ENCODE measurements at places on chromosomes 2 and 18.

DNA sequence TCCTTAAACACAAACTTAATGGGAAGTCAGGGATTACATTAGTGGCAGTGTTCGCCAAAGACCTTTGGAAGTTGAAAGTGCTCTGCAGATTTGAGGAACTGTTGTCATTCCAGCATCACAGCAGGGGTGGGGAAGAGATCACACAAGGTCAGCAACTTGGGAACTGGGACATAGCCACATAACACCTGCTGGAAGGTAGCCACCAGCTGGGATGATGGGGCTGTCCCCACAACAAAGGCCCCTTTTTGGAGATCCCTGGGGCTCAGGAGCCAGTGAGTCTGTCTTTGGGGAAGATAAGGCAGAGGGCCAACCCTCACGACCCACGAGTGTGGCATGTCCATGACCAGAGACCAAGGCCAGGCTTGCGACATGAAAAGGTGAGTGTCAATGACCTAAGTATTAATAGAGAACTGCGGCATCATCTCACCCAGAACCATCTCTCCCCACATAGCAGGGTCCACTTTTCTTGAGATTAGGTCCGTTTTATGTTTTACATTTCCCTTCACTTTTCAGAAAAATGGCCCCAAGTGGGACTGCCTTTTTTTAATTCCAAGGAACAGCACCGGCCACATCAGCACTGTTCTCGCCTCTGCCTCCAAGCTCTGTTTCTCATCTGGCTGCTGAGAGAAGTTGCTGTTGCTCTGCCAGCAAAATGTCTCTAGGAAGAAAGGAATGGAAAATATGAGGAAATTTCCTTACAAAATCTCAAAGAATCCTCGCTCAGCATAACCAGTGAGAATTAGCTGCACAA is 106.9 kb downstream of the GFPT1 start:
- DNase-seq = no peak

DNA sequence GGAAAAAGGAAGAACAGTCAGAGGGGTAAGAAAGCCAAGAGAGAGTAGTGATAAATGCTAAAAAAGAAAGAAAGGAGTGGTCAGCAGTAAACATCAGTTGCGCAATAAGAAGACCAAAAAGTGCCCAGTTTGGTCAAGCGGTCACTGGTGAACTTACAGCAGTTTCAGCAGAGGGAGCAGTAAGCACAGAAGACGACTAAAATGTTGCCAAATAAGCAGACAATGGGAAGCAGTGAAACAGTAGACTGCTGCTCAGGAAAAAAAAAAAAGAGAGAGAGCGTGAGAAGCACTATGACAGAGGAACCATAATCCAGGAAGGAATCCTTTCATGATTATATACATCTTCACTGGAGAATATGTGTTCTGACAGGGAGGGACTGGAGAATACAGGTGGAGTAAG is 45.8 kb downstream of the DNAJC10 start:
- no peak for DNase-seq

GRCh38 chr2:63500398-63500797 is 87.9 kb downstream of the WDPCP start:
- DNase-seq = no peak

DNA sequence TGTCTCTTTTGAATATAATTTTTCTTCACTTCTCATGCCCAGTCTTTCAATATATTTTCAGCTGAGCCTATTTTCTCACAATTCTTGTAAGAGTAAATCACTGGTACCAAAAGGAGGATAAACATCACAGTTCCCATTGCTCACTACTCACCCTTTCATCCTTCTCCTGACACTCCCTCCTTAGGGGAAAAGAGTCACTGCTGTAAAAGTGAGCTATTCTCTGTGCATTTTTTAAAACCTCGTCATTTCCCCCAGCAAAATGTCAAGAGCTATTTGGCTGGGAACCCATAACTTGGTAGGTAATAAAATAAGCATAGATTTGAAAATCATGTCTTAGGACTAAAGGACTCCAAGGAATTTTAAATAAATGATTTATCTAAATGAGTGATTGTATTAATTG is 340.1 kb upstream of the GYPC start:
- peak; percentile 12 for DNase-seq

- peak; percentile 38 for DNase-seq
Observed at GRCh38 chr18:903701-904100, 970 bp upstream of the ADCYAP1 start.

- DNase-seq = no peak
Observed at GRCh38 chr18:31294199-31294747, 23.7 kb upstream of the DSG1 start.

- no peak for DNase-seq
Observed at GRCh38 chr2:225464346-225465025, 65.0 kb downstream of the NYAP2 start.

- no peak for DNase-seq
Observed at GRCh38 chr18:55592106-55592505, 4.1 kb upstream of the TCF4 start.

- no peak for DNase-seq
Observed at GRCh38 chr2:177002983-177003382, 209.6 kb upstream of the HNRNPA3 start.

- DNase-seq = no peak
Observed at GRCh38 chr2:15797231-15797938, 143.0 kb upstream of the MYCN start.

DNA sequence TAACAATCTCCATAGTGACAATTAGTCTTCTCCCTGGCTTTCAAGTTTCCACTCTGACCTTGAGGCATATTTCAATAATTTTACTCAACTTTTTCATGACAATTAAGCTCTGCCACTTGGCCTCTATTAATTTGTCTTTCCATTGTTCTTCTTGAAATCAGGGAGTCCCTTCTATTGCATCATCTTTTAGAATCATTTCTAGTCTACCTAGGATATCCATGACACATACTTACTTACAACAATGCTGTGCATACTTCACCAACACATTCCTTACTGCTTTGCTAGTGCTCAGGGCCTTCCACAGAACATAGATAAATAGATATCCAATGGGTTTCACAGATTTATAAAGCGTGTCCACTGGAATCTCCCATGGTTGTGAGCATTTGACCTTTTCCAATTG is 331.5 kb upstream of the LRP1B start:
- no peak for DNase-seq

- DNase-seq = no peak
Observed at GRCh38 chr2:86370579-86370978, 33.2 kb upstream of the REEP1 start.

GRCh38 chr2:25856377-25856776 is 21.9 kb downstream of the ASXL2 start:
- no peak for DNase-seq

DNA sequence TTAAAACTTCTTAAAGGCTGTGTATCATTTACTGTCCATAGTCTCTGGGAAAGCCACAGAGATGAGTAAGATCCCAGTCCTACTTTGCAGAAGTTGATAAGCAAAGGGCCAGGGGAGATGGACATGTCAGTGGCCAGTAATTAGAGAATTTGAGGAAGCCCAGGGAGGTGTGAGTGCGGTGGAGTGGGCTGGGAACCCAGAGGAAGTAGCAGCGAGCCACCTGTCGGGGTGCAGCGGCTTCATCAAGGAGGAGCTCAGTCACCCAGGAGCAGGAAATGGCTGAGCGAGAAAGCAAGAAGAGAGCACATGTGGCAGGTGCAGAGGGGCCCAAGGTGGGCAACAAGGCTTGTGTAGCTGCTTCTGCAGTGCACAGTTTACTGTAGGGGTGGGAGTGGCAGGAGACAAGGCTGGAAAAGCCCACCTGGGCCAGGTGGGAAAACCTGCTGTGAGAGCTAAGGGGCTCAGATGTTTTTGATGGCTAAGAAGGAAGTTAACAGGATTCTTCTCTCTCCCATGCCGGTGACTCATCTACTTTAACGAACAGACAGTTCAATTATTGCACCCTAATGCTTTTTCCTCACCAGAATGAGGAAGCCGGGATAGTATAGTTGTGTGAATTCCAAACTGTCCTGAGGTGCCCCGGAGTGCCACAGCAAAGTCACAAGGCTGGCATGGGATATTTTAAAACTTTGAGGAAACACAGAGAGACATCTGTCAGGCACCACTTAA is 34.8 kb upstream of the MGAT5 start:
- DNase-seq = no peak

GRCh38 chr18:63773551-63773950 is 1.7 kb upstream of the SERPINB7 start:
- no peak for DNase-seq

GRCh38 chr18:29063346-29063745 is 886.4 kb upstream of the CDH2 start:
- no peak for DNase-seq

- DNase-seq = no peak
Observed at GRCh38 chr18:41753826-41754225, 201.2 kb upstream of the PIK3C3 start.

GRCh38 chr2:118671701-118672454 is 175.6 kb downstream of the EN1 start:
- DNase-seq = no peak

Measured in kidney capillary endothelial cell (primary cell).